ENCODE measurements at places on chromosomes 2 and 18.

- DNase-seq: no peak
Observed at GRCh38 chr2:62227386-62228075, 31.6 kb downstream of the B3GNT2 start.

DNA sequence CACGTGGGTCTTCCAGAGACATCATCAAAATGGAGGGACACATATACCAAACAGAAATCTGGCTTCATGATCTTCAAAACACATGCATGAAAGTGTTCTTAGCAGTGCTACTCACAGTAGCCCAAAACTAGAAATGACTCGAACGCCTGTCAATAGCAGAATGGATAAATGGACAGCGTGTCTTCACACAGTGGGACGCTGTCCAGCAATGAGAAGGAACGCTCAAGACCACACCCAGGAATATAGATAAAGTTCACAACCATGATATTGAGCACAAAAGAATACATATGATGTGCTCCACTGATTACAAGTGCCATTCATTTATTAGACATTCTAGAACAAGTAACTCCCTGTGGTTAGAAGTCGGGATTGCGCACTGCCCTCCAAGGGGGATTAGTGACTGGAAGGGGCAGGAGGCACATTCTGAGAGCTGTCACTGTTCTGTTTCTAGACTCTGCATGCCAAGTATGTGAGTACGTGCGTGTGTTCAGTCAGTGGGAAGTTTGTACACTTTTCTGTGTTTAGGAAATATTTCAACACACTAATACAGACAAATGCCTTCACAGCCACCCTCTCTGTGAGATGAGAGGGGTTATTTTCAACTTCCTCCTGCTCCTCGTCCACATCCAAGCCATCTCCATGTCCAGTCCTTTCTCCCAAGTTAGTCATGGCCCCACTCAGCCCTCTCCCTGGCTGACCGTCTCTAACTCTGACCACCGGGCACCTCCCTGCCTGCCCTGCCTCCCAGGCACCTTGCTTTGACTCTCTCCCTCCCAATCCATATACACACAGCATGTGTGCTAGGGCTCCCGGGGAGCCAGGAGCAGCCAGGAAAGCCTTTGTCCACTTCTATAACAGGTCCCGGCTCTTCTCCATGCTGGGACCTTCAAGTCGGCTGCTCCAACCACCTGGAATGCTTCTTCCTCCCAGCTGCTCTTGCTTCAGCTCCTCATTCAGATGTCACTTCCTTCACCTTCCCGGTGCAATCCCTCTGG is 26.9 kb upstream of the TNS1 start:
- no peak for DNase-seq

GRCh38 chr2:238380785-238381184 is 45.9 kb upstream of the ASB1 start:
- no peak for DNase-seq

- DNase-seq: no peak
Observed at GRCh38 chr18:24817587-24818371, 357.3 kb downstream of the HRH4 start.

DNA sequence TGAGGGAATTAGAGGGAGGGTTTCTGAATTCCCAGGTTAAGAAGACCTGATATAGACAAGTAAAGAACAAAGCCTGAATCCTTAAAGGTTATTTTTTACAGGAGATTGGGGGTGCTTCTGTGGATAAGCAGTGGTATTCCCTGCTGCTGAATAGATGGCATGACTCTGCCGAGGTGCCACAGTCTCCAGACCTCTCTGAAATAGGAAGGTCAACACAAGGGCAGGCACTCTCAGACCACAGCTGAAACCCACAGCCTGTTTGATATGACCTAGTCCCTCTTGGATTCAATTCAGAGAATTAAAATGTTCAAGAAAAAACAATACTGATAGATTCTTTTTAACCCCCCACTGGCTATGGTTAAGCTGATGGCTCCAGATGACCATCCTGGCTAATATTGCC is 259.3 kb downstream of the PTGR3 start:
- DNase-seq: no peak

- DNase-seq: no peak
Observed at GRCh38 chr2:184830531-184830930, 232.2 kb downstream of the ZNF804A start.

GRCh38 chr2:50722776-50723175 is 309.2 kb downstream of the NRXN1 start:
- no peak for DNase-seq

- peak; percentile 74 for DNase-seq
Observed at GRCh38 chr18:13436576-13436975, 218.0 kb downstream of the LDLRAD4 start.

- no peak for DNase-seq
Observed at GRCh38 chr18:49694402-49694801, 118.9 kb downstream of the ACAA2 start.

- no peak for DNase-seq
Observed at GRCh38 chr2:107091163-107091864, 205.3 kb upstream of the ST6GAL2 start.

DNA sequence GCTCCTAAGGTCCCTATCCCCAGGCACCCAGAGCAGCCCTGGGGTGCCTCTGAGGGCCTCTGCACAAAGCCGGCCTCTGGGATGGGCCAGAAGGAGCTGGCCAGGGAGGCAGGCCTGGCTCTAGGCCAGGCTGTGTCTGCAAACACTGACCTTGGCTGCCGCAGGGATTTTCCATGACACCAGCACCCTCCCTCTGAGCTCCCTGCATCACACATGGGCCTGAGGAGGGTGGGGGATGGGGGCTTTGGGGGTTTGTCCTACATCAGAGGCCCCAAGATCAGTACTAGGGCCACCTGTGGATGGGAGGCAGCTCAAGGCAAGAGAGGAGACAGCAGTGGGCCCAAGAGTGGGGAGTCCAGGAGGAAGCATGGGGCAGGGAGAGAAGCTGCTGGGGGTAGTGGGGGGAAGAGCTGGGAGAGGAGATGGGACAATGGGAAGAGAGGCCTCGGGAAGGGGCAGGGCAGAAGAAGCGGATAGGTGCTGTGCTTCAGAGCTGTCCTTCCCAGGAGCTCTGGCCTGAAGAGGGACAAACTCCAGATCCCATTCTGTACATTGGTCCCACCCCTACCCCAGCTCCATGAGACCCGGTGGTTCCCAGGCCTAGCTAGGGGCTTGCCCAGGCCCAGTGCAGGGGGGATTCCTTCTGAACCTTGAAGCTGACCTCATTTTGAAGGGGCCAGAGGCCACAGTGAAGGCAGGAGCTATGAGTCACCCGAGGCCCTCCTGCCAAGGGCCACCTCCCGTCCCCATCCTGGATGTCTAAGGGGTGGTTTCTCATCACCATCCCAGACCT is 28.0 kb downstream of the KCNK3 start:
- peak; percentile 32 for DNase-seq

DNA sequence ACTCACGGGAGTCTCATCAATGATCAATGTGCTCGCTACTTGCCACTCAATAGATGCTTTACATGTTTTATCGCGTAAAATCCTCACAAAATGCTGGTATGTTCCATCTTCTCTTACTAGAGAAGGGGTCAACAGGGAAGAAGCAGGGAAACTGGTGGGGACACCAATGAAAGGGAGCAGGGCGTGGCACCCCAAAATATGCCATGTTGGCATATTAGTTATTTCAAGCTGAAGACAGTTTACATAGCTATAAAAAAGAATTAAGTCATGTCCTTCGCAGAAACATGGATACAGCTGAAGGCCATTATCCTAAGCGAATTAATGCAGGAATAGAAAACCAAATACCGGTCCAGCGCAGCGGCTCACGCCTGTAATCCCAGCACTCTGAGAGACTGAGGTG is 8.1 kb upstream of the ZNF236 start:
- DNase-seq: no peak

DNA sequence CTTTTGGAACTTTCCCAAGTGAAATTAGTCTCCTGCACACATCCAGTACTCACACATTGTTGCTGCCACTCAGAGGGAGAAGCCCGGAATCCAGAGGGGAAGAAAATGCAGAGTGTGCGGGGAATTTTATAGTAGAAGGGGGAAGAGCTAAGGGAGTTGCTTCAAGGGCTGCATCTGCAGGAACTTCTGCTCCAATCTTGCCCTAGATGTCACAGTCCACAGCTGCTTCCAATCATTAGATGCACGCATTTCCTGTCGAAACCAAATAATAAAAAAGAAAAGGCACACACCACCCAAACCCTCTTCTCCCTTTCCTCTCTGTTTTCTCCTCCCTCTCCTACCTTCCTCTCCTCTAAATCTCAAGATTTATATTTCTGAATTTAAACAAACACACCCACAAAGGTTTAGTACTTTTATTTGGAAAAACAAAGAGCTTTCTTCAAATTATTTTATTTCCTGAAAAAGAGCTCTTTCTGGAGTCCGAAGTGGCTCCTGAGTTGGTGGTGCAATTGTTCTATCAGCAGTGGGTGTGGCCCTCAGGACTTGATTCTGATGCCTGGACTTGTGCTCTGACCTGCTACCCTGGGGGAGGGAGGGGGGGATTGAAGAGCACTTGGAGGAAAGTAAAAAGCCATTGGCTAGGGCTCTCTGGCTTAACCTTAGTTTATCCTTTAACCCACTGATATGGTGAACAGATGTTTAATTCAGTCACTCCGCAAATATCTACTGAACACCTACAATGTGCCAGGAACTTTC is 72.0 kb downstream of the KCNE4 start:
- DNase-seq: no peak
